ENCODE measurements at places on chromosomes 4 and X. TPM values are rescaled to one million over a fixed set of nuclear protein-coding genes. Genes with fewer than 3 reads are reported as not detected.

PNMA6F gene
- not detected for total RNA-seq

IL2RG gene
- total RNA-seq = 0.59 TPM

C4orf50 gene
- total RNA-seq = 0.17 TPM

RAB9B gene
- total RNA-seq = 2.2 TPM

CXCL5 gene
- 0.61 TPM for total RNA-seq

CCKAR gene
- not detected for total RNA-seq

GRIA3 gene
- total RNA-seq = 18.6 TPM

IL13RA1 gene
- total RNA-seq = 41.1 TPM

GRCh38 chrX:110381216-110381615 lies 22.6 kb downstream of the RTL9 start:
- no peak overlapping the region for H3K27ac ChIP-seq
- H3K27me3 ChIP-seq = no peaks in the 10 kb centered on the region
- H3K4me3 ChIP-seq = no peak overlapping the region
- H3K36me3 ChIP-seq = no peaks in the 10 kb centered on the region
- peaks cover 29% of the 10 kb centered on the region for H3K4me1 ChIP-seq

- no peak overlapping the region for H3K27ac ChIP-seq
- H3K27me3 ChIP-seq = no peaks in the 10 kb centered on the region
- H3K4me1 ChIP-seq = no peaks in the 10 kb centered on the region
- no peaks in the 10 kb centered on the region for H3K36me3 ChIP-seq
- no peak for DNase-seq
- no peak overlapping the region for H3K4me3 ChIP-seq
These were observed 341.2 kb downstream of the TECRL start for GRCh38 chr4:64068096-64068495.

- H3K27me3 ChIP-seq = no peaks in the 10 kb centered on the region
- DNase-seq = peak; percentile 34
- H3K36me3 ChIP-seq = no peaks in the 10 kb centered on the region
These were observed 29.0 kb downstream of the F9 start for GRCh38 chrX:139559383-139560042.

GRCh38 chrX:20265726-20266681 lies 705 bp downstream of the RPS6KA3 start:
- H3K27me3 ChIP-seq = no peaks in the 10 kb centered on the region
- DNase-seq = no peak
- peaks cover 15% of the 10 kb centered on the region for H3K4me1 ChIP-seq
- no peaks in the 10 kb centered on the region for H3K36me3 ChIP-seq
- peak overlapping the region; percentile 81 for H3K4me3 ChIP-seq
- H3K27ac ChIP-seq = peak overlapping the region; percentile 94

GRCh38 chr4:86974551-86974994 lies 39.8 kb downstream of the AFF1 start:
- H3K27me3 ChIP-seq = no peaks in the 10 kb centered on the region
- no peak for DNase-seq
- no peaks in the 10 kb centered on the region for H3K36me3 ChIP-seq
- H3K4me3 ChIP-seq = no peak overlapping the region
